D341Med (cell line): ENCODE measurements at places on chromosomes 1 and 21.

- peak; percentile 75 for DNase-seq
Observed at GRCh38 chr1:173429471-173430402, 47.4 kb upstream of the PRDX6 start.

GRCh38 chr1:230335861-230336522 lies 90.1 kb downstream of the PGBD5 start:
- no peak for DNase-seq

DNA sequence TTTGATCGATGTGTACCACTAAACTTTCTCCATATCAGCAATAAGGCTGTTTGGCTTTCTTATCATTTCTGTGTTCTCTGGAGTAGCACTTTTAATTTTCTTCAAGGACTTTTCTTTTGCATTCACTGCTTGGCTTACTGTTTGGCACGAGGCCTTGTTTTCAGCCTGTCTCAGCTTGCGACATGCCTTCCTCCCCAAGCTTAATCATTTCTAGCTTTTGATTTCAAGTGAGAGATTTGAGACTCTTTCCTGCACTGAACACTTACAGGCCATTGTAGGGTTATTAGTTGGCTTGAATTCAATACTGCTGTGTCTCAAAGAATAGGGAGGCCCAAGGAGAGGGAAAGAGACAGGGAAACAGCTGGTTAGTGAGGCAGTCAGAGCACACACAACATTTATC lies 120.6 kb upstream of the KCND3 start:
- no peak for DNase-seq

DNA sequence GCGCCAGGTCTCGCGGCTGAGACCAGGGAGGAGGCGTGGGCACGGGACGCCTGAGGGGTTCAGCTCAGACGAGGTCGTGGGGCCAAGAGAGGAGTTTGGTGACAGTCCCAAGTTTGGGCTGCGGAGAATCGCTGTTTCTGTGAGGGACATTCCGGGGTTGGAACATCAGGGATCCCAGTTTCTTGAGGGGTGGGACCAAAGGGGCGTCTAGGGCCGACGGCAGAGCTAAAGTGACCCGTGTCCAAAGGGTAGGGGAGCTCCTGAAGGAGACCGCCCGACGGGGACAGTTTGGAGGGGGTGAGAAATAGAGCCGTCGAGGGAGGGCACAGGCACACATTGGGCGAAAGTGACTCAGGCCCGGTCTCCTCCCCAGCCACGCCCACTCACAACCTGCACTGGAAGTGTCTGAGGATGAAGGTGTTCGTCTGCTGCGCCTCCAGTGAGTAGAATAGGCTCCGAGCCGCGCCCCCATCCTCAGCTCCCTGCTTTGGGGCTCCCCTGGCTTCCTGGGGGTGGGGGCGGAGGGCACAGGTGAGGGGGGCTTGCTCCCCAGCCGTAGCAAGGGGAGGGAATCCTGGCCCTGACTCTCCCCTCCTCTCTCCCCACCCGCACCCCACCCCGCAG lies 7.0 kb downstream of the EFNA3 start:
- DNase-seq: peak; percentile 63

GRCh38 chr21:29194342-29194741 lies 63.9 kb downstream of the MAP3K7CL start:
- DNase-seq: no peak

GRCh38 chr1:54698346-54698745 lies 17.3 kb upstream of the TTC4 start:
- DNase-seq: no peak

DNA sequence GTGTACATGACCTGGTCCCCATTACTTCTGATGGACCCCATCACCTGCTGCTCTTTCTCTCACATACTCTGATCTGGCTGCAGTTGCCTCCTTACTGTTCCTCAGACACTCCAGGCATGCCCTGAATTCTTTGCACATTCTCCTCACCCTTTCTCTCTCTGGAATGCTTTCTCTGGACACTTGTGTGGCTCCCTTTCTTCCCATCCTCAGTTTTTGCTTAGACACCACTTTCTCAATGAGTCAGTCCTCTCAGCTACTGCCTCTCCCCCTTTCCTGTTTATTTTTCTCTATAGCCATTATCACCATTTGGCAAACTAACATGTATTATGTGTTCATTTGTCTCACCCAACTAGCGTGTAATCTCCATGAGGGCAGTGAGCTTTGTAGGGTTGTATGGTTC lies 28.1 kb downstream of the PLXNA2 start:
- no peak for DNase-seq

DNA sequence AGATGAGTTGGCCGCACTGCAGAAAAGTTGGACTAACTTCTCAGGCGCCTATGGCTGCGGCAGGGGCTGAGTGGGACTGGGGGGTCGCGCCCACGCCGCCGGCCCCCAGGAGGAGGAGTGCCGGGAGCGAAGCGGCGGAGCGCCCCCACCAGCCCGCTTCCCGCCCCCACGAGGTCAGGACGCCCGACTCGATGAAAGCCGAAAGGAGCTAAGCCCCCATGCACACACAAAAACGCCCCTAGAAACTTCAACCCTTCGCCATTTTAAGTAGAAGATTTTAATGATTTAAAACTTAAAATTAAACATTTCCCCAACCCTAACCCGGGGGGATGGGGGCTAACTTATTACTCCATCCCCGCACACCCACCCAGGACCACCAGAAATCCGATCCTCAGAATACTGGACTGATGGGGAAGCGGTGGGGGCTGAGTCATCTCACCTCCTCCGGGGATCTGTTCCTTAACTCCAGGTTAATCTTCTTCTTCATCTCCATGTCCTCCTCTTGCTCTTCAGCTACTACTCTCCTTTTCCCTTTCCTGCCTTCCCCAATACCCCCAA lies 539 bp downstream of the ANP32E start:
- DNase-seq: peak; percentile 58

DNA sequence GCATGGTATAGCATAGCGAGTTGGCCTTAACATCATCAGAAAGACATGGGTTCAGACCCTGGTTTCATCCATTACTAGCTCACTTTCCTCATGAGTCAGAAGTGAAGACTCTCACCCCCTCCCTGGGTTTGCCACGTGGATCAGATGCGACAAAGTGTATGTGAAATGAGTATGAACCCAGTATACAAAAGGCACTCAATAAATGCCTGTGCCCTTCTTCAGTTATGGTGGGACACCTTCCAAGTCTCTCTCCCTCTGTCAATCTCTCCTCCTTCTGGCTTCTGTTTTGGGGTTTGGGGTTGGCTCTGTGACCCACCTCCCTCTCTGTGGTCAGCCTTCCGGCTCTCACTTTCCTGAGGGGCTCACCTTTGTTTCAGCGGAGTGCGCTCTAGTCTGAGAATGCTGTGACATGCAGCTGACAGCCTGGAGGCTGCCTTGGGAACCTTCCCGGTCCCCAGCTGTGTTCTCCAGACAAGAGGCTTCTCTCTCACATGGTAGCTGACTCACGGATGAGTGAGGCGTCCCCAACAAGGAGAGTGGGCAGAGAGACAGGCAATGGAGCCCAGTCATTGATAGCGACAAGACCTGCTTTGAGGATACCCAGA lies 155.0 kb upstream of the EDN2 start:
- DNase-seq: no peak

DNA sequence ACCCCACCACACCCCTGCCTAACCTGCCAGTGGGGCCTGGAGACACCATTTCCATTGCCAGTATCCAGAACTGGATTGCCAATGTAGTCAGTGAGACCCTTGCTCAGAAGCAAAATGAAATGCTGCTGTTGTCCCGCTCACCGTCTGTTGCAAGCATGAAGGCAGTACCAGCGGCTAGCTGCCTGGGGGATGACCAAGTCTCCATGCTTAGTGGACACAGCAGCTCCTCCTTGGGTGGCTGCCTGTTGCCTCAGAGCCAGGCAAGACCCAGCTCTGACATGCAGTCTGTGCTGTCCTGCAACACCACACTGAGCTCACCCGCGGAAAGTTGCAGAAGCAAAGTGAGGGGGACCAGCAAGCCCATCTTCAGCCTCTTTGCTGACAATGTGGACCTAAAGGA lies 33.4 kb downstream of the STYXL2 start:
- no peak for DNase-seq

DNA sequence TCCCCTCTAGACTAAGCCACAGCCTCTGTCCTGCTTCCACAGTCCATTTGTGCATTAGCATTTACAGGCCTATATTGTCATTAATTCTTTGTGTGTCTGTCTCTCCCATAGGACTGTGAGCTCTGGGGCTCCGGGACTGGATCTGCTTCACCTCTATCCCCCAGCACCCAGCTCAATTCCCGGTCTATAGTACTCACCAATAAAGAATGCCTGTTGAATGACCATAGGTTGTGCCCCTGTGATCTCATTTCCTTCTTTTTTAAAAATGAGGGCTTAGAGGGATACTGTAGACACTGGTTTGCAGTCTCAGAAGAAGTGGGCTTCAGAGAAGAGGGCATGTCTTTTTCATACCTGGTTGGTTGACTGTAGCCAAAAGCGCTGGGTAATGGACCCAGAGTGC lies 8.8 kb upstream of the POU3F1 start:
- DNase-seq: no peak

DNA sequence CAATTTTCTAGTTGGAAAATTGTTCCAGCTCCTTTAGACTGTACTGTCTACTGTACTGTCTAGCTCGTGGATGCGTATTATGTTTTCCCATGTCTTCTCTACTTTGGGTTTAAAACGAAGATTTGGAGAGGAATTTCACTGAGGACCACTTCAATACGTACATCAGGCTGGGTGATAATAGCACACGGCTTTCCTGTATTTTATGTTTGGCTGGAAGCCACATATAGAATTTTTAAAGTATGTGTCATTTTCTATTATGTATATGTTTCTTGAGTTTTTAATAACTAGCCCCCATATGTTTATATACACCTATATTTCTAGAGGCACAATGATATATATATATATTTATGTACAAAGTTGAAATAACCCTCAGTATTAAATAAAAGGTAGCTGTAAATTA lies 226.4 kb downstream of the GREM2 start:
- DNase-seq: no peak

GRCh38 chr1:237913345-237913744 lies 22.6 kb upstream of the ZP4 start:
- DNase-seq: no peak

DNA sequence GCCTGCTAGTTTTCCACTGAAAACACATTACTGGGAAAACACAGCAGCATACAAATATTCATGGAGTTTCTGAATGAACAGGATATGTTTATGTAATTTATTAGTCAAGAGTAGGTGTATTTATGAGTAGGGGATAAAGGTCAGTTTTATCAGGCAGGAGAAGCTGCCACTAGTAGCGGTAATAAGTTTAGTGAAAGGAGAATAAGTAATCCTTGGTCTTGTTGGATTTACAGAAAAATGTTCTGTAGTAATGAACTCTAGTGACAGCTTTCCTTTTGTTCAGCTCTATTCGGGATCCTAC lies 1.2 kb downstream of the MAST2 start:
- DNase-seq: no peak

- no peak for DNase-seq
Observed at GRCh38 chr1:3996846-3997705, 97.0 kb upstream of the C1orf174 start.

- DNase-seq: no peak
Observed at GRCh38 chr1:21200767-21201166, 24.1 kb upstream of the EIF4G3 start.

- DNase-seq: no peak
Observed at GRCh38 chr21:35508139-35508888, 459.2 kb upstream of the RUNX1 start.

DNA sequence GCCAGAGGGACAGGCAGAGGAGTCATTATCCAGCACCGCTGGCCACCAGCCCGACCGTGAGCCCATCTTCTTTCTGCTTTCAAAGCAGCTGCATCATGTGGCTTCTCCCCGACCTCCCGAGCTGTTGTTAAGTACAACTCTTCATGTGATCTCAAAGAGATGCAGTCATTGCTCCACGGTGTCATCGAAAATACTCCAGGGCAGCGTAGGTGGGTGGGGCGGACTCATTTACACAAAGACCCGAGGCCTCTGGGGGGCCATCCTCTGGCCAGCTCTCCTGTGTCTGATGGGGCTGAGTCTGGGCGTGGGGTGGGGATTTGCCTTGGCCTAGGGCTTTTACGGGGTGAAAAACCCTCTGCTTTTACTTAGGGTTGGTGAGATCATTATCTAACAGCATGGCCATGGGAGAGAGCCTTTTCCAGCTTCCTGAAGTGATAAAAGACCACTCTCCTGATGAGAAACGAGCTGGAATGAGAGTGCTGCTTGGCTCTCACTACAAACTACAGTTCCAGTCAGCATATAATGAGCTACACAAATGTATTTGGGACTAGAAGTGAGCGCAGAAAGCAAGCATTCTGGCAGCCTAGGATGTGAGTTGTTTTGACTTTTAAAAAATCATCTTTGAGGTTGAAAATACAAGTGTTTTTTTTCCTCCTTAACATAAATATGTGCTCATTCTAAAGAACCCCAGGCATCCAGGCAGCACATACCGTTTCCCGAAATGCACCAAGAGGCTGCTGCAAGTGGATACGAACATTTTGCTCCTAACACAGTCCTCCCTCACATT lies 165.0 kb downstream of the RHOU start:
- DNase-seq: no peak

GRCh38 chr1:185646202-185646683 lies 87.9 kb upstream of the HMCN1 start:
- DNase-seq: no peak

DNA sequence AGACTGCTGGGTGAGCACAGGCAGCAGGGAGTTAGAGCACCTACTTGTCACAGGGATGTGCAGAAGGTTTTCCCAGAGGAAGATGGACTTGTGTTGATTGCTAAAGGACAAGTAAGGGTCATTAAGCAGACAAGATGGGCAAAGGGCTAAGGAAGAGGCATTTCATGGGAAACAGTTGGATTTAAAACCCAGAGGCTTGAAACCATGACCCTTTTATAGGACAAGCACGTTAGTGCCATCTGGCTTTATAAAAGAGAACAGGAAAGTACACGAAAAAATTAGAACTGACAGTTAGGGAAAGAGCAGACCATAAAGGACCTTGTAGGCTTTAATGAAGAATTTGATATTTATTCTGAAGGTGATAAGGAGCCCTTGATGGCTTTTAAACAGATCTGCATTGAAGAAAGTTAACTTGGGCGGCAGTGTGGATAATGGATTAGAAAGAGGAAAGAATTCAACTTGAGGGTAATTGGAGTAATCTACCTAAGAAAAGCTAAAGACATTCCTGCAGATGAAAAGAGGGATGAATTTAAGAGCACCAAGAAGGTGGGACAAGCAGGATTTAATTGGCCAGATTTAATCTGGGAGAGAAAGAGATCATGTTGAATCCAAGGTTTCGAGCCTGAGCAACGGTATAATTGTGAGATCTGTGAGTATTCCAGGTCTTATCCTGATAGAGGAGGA lies 68.6 kb downstream of the ZC3H11B start:
- no peak for DNase-seq

GRCh38 chr1:213330281-213330680 lies 279.2 kb downstream of the RPS6KC1 start:
- DNase-seq: no peak

GRCh38 chr1:57131701-57132394 lies 166.0 kb upstream of the C8B start:
- no peak for DNase-seq

GRCh38 chr1:151729966-151730291 lies 8.6 kb downstream of the RIIAD1 start:
- DNase-seq: no peak

DNA sequence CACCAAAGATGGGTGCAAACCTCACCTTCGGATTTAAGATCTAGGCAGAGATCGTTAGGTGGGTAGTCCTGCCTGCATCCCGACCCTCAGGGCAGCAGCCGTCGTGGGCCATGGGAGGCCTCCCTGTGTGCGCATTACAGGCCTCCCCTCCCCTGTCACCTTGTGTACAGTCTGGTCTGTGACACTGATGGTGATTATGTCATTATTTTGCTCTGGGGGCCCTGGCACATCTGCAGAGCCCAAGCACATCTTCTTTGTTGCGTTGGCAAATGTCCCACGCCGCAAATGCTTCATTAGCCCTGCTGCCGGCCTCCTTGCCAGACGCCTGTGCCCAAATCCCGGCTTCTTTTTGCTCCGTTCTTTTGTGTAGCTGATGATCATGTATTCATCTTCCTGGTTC lies 31.7 kb downstream of the PROX1 start:
- DNase-seq: no peak
